Glutamatergic neuron (in vitro differentiated cells): ENCODE measurements at places on chromosomes 3 and 15.

- DNase-seq = no peak
Measured at GRCh38 chr3:114567771-114568170, 273.9 kb downstream of the TIGIT start.

- no peak for DNase-seq
Measured at GRCh38 chr3:111547631-111548030, 5.6 kb downstream of the CD96 start.

DNA sequence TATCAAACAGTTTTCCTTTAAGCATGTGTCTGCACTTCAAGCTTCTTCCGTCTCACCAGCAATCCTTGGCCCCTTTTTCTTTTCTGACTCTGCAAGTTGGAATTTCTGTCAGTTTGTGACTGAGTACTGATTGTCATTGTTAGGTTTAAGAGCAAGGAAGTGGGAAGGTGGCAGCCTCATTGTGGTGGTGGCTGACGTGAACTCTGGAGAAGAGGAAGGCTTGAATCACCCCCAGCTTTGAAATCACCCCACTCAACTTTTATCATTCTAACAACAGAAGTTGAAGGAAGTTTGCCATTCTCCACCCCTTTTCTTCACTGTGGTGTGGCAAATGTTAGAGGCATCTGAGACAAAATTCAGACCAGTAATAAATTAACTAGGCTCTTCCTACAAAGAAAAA, 231.6 kb upstream of the AGTR1 start:
- DNase-seq = no peak

DNA sequence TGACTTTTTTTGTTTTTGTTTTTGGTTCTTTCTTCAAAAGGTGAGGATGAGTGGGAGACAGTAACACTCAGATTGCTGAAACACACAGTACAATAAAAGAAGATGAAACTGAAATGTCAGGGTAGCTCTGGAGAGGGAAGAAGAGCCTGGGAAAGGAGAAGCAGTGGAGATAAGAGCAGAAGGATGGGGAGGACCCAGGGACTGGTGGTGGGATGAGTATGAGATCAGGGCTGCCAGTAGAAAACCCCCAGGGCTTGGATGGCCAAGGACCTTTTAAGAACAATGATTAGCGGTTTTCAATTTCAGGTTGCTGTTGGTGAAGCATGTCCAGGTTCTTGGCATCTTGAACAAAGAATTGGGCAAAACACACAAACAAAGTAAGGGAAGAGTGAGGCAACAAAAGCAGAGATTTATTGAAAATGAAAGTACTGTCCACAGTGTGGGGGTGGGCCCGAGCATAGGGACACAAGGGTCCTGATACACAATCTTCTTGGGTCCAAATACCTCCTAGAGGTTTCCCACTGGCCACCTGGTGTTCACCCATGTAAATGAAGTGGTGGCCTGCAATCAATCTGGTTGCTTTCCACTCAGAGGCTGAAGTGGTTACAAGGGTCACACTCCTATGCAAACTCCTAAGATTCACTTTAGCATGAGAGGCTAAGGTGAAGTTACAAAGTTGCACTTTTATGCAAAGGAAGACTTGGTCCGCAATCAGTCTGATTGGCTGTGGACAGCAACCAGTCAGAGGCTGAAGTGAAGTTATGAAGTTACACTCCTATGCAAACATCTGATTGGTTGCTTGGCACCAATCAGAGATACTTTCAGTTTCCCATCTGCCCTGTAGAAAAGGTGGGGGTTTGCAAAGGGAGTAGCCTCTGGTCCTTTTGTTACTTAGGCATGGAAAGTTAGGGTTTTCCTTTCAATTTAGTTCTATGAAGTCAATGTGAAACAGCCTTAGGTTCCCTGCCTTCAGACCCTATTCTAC, 26.1 kb upstream of the MFSD1 start:
- no peak for DNase-seq

DNA sequence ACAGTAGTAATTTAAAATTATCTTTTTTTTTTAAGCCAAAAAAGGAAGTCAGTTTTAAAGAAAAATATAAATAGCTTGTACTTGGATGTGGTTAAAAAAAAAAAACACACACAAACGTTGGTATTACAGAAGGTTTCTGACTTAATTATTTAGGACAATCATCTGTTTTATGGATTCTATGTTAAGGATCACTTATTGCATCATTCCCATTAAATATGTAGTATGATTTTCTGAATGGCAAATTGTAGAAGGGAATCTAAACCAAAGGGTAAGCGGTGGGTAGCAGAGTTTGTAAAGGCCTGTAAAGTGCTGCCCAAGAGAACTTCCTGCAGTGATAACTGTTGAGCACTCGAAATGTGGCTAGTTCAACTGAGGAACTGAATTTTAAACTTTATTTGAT, 8.0 kb downstream of the SENP2 start:
- DNase-seq = no peak

DNA sequence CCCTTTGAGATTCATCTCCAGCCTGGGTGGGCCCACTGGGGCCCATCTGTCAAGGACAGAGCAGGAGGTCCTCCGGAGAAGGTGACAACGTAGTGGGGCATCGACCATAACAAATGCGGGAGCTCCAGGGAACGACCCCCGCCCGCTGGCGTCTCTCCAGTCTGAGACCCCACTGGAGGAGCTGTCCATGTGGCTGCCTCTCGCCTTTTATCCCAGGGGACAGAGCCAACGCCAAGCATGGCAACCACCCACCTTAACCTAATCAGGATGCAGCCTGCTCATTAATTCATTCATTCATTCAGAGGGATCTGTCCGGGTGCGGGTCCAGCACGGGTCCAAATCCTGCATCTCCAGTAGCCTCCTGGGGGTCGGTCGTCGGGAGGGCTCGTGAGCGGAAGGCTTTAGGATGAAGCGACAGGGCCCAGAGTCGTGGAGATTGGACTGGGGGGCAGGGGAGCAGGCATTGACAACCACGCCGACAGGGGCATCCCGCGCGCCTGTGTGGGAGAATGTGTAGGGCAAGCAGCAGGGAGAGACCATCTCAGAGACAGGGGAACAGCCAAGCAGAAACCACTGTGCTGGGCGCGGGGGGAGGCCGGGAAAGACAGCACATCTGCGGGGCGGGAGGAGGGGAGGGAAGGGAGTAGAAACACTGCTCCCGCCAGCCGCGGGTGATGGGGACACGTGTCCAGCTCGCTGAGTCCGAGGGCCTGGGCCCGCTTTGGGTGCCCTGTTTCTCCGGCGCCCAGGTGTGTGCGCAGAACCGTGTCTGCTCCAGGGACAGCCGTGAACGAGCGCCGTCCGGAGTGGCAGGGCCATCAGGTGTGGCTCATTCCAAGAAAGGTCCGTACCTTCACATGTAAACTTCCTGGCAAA, 1.9 kb downstream of the PIGZ start:
- DNase-seq = peak; percentile 64

GRCh38 chr3:170350515-170351413, 6.8 kb upstream of the SKIL start:
- no peak for DNase-seq

- DNase-seq = no peak
Measured at GRCh38 chr3:2968475-2968874, 141.7 kb downstream of the IL5RA start.

DNA sequence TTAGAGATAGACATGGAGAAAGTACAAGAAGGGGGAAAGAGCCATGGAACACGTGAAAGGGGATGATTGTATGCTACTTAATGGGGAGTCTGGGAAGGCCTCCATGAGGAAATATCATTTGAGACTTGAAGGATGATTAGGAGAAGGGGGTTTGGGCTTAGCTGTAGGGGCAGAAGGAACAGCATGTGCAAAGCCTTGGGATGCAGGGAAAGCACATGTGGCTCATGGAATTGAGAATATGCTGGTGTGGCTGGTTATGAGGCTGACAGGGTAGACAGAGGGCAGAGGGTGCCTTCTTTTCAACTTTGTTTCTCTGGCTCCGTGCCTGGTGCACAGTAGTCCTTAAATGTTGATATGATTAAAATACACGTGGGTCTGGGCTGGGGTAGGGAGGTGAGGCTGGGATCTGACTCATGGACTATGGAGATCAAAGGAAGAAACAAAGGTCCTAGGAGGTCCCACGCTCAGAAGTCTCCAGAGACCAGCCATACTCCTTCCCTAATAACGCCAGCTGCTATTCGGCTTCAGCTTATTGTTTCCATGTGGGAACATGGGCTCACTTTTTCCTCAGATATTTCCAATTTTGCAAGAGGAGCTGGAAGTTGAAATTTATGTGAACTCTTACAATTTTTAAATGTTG, 1.1 kb downstream of the GTF2E1 start:
- no peak for DNase-seq

- no peak for DNase-seq
Measured at GRCh38 chr3:155367506-155367905, 74.0 kb upstream of the STRIT1 start.

GRCh38 chr3:46934498-46935167, 41.9 kb downstream of the CCDC12 start:
- no peak for DNase-seq

GRCh38 chr15:35309886-35310285, 224.8 kb upstream of the NANOGP8 start:
- DNase-seq = no peak

- no peak for DNase-seq
Measured at GRCh38 chr15:63146684-63147083, 10.6 kb downstream of the RPS27L start.

DNA sequence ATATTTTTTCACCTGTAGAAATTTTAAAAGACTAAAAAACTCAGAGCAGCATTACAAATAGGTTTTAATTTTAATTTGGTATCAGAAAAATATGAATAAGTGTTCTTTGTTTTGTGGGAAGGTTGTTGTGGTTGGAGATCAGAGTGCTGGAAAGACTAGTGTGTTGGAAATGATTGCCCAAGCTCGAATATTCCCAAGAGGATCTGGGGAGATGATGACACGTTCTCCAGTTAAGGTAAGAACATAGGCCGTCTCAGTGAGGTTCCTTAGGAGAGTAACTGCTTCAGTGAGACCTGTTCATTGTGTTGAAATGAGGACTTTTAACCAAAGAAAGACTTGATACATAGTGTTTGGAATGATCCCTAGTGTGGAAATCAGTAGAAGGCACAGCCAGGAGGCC, 44.8 kb downstream of the OPA1 start:
- DNase-seq = no peak

DNA sequence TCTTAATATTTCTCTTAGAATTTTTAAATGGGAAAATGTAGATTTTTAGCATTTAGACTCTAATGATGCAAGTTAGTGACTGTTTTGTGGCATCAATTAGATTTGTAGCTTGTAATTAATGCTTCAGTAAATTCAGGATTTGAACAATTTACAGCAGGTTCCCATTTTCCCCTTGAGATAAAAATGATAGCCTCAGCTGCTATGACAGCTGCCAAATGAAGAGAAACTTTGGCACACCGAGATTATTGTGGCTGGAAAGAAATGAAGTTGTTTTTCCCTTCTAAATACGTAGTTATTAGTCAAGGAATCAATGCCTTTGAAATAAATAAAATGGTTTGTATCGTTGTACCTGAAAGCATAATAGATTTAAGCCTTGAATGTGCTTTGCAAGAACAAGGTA, 206.4 kb upstream of the P2RY1 start:
- no peak for DNase-seq

- DNase-seq = no peak
Measured at GRCh38 chr15:39013262-39013661, 448.6 kb upstream of the RASGRP1 start.

DNA sequence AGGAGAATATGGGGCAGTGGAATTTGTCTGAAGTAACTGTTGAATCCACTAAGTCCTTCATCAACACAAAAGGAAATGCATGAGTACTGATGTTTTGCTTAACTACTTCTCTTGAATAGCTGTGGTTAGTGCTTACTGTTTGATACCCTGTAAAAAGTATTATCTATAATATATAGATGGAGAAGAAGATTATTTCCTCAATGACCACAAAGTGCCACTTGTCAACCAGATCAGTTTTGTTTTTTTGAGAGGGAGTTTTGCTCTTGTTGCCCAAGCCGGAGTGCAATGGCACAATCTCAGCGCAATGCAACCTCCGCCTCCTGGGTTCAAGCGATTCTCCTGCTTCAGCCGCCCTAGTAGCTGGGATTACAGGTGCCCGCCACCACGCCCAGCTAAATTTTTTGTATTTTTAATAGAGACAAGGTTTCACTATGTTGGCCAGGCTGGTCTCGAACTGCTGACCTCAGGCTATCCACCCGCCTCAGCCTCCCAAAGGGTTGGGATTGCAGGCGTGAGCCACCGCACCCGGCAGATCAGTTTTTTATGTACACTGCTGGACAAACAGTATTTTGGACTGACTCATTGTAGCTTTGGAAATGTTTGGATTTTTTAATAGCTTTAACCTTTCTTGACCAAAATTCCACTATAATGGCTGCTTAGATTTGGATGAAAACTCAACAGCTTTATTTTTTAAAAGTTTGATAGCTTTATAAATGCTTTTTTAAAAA, 1.5 kb upstream of the RPLP1 start:
- no peak for DNase-seq

GRCh38 chr3:193574488-193575070, 18.4 kb upstream of the OPA1 start:
- DNase-seq = no peak

- no peak for DNase-seq
Measured at GRCh38 chr3:58544541-58544940, 7.6 kb upstream of the ACOX2 start.

DNA sequence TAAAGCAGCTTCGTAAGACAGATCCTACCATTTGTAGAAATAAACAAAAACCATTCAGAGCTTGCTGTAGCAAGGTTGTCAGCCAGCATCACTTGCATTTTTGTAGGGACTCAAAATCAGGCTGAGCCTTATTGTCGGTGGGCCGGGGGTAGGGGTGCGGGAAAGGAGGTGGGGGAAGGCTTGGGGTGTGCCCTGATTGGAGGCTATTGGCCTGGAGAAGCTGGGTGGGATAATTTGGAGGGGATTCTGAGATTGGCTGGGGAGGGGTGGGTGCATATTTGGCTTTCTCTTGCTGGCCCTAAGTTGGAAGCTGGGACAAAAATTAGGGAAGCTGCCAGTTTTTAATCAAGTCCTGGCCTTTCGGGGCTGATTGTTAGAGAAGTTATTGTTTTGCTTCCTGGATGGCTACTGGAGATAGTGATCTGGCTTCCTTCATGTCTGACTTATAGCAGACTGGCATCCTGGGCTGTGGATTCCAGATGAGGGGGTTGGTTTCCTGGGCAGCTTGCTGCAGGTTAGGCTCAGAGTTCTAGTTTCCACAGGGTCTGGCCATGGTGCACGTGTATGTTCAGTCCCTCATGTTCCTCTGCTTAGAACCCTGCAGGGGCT, 22.8 kb downstream of the STOML1 start:
- no peak for DNase-seq

DNA sequence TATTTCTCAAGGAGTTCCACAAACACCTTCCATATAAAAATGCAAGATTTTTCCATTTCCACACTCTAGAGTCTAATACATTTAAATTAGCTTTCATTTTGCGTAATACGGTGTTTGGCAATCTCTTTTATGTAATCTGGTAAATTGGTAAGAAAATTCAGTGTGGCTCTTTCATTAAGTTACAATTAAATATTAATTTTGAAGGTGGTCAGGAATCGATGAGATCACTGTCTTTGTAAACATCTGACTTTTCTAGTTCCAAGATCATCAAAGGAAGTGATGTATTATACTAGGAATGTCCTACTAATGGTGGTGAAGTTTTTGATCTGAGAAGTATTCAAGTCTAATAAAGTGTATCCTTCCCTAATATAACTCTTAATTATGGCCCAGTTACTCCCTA, 1.1 kb upstream of the UTS2B start:
- no peak for DNase-seq
